ENCODE measurements at places on chromosomes 1 and 21. TPM values are rescaled to one million over a fixed set of nuclear protein-coding genes. Genes with fewer than 3 reads are reported as not detected.

PDPN gene
- total RNA-seq, result 1.1 TPM

MACO1 gene
- 13.9 TPM for total RNA-seq

HSD3B1 gene
- not detected for total RNA-seq

TPRG1L gene
- 34.6 TPM for total RNA-seq

FCRLB gene
- 1.6 TPM for total RNA-seq

APCS gene
- not detected for total RNA-seq

Data from smooth muscle cell of the pulmonary artery (primary cell).